ENCODE measurements at places on chromosomes 4 and X. TPM values are rescaled to one million over a fixed set of nuclear protein-coding genes. Genes with fewer than 3 reads are reported as not detected.

DNA sequence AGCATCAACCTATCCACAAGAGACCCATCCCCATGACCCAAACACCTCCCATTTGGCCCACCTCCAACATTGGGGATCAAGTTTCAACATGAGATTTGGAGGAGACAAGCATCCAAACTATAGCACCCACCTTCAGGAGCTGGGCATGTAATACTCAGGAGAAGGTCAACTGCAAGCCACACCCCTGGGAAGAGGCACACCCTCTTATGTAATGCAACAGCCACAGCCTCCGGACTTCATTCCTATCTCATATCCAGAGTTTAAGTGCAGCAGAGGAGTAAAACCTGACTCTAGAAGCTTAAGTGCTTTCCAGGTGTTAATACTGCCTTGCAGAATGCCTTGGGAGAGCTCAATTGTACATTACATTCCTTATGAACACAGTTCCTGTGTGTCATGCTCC, 197.4 kb downstream of the PTTG2 start:
- no peaks in the 10 kb centered on the region for H3K36me3 ChIP-seq
- H3K4me1 ChIP-seq, result peaks cover 49% of the 10 kb centered on the region
- H3K27me3 ChIP-seq, result no peaks in the 10 kb centered on the region
- DNase-seq, result no peak
- H3K4me3 ChIP-seq, result no peak overlapping the region

DNA sequence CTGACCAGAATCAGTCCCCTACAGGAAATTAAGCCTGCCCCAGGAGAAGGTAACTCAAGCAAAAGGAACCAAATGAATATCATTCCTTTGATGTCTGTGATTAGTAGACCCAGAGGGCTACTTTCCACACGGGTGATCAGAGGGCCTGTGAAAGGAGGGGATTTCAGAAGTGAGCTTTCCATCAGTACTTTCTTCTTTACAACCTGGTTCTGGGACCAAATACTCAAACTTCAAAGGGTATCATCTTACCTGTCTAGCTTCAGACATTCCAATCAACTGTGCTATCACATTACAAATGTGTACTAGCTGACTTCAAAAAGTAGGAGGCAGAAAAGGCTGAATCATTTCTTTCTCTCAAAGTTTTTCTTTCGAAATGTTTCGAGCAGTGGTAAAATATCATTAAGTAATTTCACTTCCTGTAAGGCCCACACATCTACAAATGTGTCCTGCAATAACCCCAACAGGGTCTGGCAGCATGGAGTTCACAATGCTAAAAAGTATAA, 23.9 kb downstream of the ACSL4 start:
- H3K36me3 ChIP-seq, result no peaks in the 10 kb centered on the region
- no peak overlapping the region for H3K4me3 ChIP-seq
- no peak for DNase-seq
- peak overlapping the region; percentile 36 for H3K27ac ChIP-seq
- peaks cover 39% of the 10 kb centered on the region for H3K4me1 ChIP-seq

- H3K4me1 ChIP-seq, result no peaks in the 10 kb centered on the region
- H3K27me3 ChIP-seq, result no peaks in the 10 kb centered on the region
- DNase-seq, result no peak
- no peak overlapping the region for H3K4me3 ChIP-seq
These were observed 174.0 kb upstream of the TENT5D start for GRCh38 chrX:80246271-80246670.

DNA sequence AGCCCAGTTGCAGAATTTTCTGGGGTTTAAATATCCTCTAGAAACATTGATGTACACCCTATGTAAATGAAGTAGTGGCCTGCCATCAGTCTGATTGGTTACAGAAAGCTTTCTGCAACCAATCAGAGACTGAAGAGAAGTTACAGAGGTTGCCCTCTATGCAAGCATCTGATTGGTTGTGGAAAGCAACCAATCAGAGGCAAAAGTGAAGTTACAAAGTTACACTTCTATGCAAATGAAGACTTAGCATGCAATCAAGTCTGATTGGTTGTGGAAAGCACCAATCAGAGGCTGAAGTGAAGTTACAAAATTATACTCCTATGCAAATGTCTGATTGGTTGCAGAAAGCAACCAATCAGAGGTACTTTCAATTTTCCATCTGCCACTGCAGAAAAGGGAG, 51.9 kb upstream of the USP9X start:
- H3K27ac ChIP-seq, result no peak overlapping the region
- no peak overlapping the region for H3K4me3 ChIP-seq
- H3K4me1 ChIP-seq, result no peaks in the 10 kb centered on the region
- DNase-seq, result no peak
- no peaks in the 10 kb centered on the region for H3K27me3 ChIP-seq

DNA sequence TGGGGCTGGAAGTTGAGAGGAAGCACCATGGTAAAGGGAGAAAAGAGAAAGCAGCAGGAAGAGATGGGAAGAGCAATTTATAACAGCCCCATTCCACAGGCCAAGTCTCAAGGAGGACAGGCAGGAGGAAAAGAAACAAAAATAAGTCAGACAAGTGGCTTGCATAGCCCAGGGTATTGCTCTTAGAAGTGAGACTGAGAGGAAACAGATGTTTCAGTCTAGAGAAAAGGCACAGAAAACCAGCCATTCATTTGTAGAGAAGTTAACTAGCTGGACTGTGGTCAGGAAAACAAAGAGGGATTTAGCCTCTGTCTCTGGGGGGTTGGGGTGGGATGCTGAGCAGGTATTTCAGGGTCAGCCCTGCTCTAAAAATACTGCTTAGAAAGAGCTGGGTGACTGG, 175.0 kb upstream of the ARHGEF9 start:
- H3K4me1 ChIP-seq, result no peaks in the 10 kb centered on the region
- H3K36me3 ChIP-seq, result no peaks in the 10 kb centered on the region
- H3K27me3 ChIP-seq, result no peaks in the 10 kb centered on the region
- H3K27ac ChIP-seq, result no peak overlapping the region
- H3K4me3 ChIP-seq, result no peak overlapping the region

GRCh38 chr4:95045429-95045828, 287.7 kb downstream of the BMPR1B start:
- peaks cover 3% of the 10 kb centered on the region for H3K4me1 ChIP-seq
- no peak overlapping the region for H3K4me3 ChIP-seq
- H3K27me3 ChIP-seq, result no peaks in the 10 kb centered on the region
- H3K27ac ChIP-seq, result no peak overlapping the region
- no peak for DNase-seq
- no peaks in the 10 kb centered on the region for H3K36me3 ChIP-seq

DNA sequence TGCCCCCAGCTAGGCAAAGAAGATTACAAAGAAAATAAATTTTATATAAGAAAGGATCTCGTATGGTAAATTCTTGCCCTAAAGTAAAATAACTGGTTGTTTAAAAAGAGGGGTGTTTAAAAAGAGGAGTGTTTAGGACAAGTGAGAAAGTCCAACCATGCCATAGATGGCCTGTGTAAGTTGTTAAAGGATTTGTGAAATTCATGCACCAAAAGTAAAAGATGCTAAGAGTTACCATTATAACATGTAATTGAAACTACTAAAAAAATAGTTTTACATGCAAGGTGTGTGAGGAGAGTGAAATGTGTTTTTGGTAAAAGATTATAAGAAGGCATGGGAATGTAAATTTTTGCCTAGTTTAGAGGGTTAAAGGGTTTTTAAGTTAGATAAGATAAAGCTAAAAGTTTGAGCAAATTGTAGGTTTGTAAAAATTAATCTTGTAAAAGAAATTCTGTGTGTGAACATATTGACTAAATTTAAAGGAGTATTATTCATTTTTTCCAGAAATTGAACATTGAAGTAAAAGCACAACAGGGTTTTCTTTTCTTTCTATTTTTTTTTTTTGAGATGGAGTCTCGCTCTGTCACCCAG, 20.1 kb downstream of the HTT-AS start:
- DNase-seq, result no peak
- H3K27ac ChIP-seq, result no peak overlapping the region
- no peaks in the 10 kb centered on the region for H3K27me3 ChIP-seq
- no peaks in the 10 kb centered on the region for H3K4me1 ChIP-seq

DNA sequence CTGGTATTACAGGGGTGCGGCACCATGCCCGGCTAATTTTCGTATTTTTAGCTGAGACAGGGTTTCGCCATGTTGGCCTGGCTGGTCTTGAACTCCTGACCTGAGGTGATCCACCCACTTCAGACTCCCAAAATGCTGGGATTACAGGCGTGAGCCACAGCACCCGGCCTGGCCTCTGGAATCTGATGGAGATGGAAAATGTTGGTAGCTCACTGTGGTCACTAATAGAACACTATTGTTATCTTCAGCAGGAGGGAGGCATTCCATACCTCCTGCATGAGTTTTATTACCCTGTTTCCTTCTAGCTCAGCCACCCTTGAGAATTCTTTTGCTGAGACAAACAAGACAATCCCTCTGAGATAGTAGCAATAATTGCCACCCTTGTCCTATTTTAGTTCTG, 105.0 kb downstream of the SHROOM3 start:
- no peaks in the 10 kb centered on the region for H3K36me3 ChIP-seq
- DNase-seq, result no peak
- H3K4me1 ChIP-seq, result no peaks in the 10 kb centered on the region

DNA sequence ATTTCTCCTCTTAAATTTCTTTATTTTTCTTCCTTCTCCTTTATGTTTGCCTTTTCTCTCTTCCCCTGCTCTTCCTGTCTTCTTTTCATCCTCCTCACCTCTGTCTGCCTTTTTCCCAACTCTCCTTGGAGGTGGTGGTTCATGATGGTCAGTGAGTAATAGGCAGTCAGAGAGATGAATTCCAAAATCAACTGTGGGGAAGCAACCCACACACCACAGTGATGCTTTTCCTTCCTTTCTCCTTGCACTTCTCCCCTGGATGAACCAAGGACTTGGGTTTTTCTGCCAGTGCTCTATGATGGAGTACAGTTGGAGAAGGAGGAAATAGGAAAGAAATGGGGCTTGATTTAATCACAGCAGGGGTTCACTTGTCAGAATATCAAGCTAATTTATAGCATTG, 153.8 kb downstream of the DCK start:
- no peak overlapping the region for H3K4me3 ChIP-seq
- no peaks in the 10 kb centered on the region for H3K36me3 ChIP-seq
- no peaks in the 10 kb centered on the region for H3K27me3 ChIP-seq
- no peak overlapping the region for H3K27ac ChIP-seq
- H3K4me1 ChIP-seq, result no peaks in the 10 kb centered on the region

DNA sequence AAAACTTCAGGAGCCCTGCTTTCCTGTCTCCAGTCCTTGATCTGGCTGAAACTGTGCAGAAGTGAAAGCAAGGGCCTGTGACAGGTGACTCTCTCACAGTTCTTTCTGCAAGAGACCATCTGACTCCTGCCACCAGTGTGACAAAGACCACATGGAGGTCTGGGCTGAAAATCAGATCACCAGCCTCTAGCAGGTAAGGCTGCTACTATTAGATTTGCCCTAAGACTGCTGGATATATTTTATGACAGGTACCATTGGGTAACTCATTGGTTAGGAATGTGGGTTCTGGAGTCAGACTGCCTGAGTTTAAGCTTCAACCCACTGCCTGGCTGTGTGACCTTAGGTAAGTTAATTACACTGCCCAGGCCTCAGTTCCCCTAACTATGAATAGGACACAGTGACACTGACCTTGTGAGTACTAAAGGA, 163.3 kb upstream of the SLC7A11 start:
- H3K27me3 ChIP-seq, result no peaks in the 10 kb centered on the region
- H3K4me1 ChIP-seq, result peaks cover 8% of the 10 kb centered on the region
- H3K36me3 ChIP-seq, result no peaks in the 10 kb centered on the region
- H3K4me3 ChIP-seq, result no peak overlapping the region
- DNase-seq, result no peak
- H3K27ac ChIP-seq, result no peak overlapping the region

DNA sequence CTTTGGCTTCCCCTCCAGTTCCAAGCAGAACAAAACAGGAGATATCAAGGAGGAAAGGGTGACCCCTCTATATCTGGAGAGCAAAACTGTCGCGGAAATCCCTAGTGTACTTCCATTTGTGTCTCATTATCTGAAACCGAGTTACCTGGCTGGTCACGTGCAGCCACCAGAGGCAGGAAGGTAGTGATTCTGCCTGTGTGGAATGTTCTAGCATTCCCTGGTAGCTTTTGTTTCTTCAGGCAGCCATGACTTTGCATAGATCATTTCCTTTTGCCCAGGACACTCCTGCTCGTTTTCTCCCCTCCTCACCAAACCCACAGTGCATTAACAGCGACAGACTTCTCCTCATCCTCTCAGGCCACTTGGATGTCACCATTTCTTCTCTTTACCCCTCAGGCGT, 107.9 kb downstream of the PTTG2 start:
- H3K27me3 ChIP-seq, result no peaks in the 10 kb centered on the region
- DNase-seq, result no peak
- no peak overlapping the region for H3K4me3 ChIP-seq
- H3K27ac ChIP-seq, result no peak overlapping the region
- H3K36me3 ChIP-seq, result no peaks in the 10 kb centered on the region

DNA sequence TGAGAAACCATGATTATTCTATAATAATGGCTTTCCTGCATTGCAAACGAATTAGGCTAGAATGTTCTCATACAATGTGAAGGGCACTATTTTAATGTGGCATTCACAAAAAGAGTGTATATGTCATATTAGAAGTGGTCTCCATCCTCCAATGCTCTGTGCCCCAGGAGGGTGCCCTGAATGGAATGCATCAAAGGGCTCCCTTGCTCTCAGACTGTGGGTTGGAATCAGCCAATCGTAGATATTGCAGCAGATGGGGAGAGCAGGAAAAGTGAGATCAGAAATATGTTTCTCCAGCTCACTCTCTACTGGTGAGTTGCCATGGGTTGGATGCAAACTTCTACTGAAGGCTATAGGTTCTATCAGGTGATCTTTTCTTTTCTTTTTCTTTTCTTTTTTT, 11.9 kb upstream of the NSUN7 start:
- H3K27ac ChIP-seq, result no peak overlapping the region
- no peak overlapping the region for H3K4me3 ChIP-seq
- no peaks in the 10 kb centered on the region for H3K36me3 ChIP-seq
- no peaks in the 10 kb centered on the region for H3K4me1 ChIP-seq

- H3K27me3 ChIP-seq, result no peaks in the 10 kb centered on the region
- no peak overlapping the region for H3K27ac ChIP-seq
- no peaks in the 10 kb centered on the region for H3K36me3 ChIP-seq
These were observed 13.7 kb downstream of the WDFY3 start for GRCh38 chr4:84952776-84953175.

DNA sequence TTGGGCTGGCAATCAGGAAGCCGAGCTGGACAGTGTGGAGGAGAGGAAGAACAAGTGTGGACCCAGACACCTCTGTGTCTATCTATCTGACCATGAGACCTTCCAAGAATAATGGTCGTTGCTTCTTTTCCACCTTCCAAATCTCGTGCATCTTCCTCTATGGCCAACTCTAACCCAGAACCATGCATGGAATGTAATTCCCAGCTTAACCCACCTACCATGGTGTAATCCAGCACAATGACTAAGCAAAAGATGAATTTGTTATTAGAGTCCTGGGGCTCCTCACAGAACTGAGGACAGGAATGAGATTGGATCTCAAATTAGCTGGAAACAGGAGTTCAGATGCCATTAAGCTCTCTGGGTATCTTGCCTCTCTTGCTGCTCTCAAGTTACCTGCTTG, 17.4 kb upstream of the TMEM184C start:
- DNase-seq, result no peak
- no peak overlapping the region for H3K4me3 ChIP-seq
- H3K27me3 ChIP-seq, result no peaks in the 10 kb centered on the region
- H3K36me3 ChIP-seq, result no peaks in the 10 kb centered on the region
- H3K4me1 ChIP-seq, result no peaks in the 10 kb centered on the region

Gene RAB39B
- total RNA-seq, result 0.95 TPM

Gene USP17L5
- not detected for total RNA-seq

Gene GAGE12F
- total RNA-seq, result not detected

Gene GAGE12H
- not detected for total RNA-seq

Gene GBA3
- 1.0 TPM for total RNA-seq

Gene DCK
- total RNA-seq, result 18.1 TPM

Gene LGI2
- 1.3 TPM for total RNA-seq

Gene DIAPH2
- 34.2 TPM for total RNA-seq

Gene ZNF711
- 1.2 TPM for total RNA-seq

Gene TIMM8A
- total RNA-seq, result 6.6 TPM

Gene PDZD4
- total RNA-seq, result 8.5 TPM

Gene FATE1
- not detected for total RNA-seq

Gene EVC2
- total RNA-seq, result 4.9 TPM
